ENCODE measurements at places on chromosomes 6 and 20.

- DNase-seq = no peak
Measured at GRCh38 chr6:14718861-14719260, 527.0 kb upstream of the JARID2 start.

GRCh38 chr6:106220485-106220884 is 105.1 kb downstream of the ATG5 start:
- DNase-seq = no peak

GRCh38 chr6:9085054-9085708 is 649.8 kb upstream of the SLC35B3 start:
- DNase-seq = no peak

DNA sequence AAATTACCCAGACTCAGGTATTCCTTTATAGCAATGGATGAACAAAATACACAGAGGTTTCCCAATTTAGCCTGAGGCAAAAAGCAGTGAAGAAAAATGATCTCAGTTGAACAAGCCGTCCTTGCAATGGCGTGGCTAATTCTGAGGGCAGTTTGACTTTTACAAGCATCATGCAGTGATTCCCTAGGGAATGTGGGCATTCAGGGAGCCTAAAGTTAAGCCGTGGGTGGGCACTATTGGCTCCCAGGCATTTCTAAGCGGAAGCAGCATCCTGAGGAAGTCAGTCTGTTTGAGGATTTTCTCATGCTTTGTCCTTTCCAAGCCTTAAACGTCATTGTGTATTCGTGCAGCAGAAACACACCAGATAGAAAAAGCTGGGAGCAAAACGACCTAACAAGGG is 133.9 kb downstream of the MYLK4 start:
- no peak for DNase-seq

DNA sequence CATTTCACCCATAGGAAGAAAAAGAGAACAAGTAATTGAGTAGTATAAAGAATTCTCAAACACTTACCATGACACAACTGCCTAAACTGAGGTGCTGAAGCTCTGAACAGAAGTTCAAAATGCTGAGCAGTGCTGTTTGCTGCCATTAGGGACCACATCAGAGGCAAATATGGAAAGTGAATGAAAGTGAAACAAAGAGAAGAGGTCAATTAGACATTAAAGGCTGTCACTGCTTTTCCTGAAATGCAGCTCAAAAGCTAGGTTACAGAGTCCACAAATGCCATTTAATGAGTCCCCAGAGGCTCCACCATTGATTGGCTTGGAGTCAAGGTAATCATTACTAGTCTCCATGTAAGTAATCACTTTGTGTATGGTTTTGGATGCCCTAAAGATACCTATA is 46.1 kb downstream of the POU3F2 start:
- DNase-seq = no peak

DNA sequence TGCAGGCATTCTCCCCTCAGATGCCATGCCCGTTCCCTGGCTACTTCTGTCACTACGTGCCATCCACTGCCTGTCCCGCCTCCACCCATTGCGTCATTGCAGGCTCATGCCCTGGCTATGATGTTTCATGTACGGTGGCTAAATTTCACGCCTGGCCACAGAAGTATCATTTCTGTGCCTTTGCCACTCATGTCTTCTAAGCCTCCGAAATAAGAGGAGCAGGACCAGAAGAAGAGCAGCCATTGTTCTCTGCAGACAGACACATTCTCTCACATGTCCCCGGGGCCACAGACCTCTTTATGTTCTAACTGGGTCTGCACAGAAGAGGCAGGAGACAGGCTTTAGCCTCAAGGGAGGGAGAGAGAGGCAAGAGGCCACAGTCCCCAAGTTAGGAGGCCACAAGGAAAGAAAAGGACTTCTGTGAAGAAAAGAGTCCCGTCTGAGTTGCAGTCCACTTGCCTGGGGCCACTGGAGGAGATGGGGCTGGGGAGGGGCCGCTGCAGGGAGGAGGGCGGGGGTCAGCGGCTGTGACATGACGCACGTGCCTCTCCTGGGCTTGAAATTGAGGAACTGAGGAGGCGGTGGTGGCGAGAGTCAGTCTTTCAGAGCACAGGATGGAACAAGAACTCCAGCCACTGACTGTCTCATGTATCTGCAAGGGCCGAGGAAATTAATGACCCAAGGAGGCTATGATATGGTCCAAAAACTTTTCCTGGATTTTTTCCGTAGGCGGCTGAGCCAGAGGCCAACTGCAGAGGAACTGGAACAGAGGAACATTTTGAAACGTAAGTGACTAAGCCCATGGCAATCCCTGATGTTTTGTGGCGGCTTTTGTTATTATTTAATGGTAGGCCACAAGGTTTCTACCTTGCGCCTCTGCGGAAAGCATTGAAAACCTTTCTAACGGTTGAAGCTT is 55.9 kb downstream of the TBC1D7 start:
- no peak for DNase-seq

DNA sequence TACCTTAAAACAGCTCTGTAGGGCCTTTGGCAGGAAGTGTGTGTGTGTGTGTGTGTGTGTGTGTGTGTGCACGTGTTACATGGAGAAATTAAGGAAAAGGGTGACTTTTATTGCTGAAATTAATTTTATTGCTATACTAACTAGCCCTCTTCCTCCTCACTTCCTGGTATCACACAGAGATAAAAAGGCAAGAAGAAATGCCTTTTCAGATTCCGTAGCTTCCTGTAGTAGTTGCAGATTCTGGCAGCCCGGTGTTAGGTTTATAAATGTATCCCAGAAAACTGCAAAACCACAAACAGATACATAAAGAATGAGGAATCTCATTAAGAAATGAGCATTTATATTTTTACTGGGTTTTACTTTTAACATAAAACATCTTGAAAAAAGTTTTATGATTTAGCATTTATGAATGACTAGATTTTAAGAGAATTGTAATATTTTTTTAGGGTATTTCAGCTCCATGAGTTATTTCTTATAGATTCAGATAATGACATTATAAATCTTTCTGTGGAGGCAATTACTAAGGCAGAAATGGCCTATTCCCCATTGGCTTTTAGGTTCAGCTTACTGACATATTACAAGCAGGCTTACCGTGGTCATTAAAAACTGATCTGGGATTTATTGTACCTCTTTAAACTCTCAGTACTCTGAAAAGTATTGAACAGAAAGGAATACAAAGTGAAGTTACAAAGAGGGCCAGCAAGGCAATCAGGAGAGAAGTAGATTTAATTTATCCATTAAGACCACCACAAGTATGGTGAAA is 249.1 kb upstream of the TSHZ2 start:
- DNase-seq = no peak

DNA sequence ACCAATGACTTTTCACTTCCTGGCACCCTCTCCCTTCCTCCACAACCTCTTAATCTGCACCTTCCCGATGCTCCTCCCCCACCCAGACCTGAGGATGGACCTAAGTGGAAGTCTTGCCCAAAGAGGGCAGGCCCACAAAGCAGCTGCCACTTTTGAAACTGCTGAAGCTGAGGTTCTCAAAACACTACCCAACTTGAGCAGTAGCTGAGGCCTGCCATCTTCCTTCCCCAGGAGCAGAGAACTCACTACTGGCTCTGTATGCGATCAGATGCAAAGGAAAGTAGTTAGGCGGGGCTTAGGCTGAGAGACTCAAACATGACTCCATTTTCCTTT is 1.5 kb downstream of the HM13 start:
- DNase-seq = no peak

DNA sequence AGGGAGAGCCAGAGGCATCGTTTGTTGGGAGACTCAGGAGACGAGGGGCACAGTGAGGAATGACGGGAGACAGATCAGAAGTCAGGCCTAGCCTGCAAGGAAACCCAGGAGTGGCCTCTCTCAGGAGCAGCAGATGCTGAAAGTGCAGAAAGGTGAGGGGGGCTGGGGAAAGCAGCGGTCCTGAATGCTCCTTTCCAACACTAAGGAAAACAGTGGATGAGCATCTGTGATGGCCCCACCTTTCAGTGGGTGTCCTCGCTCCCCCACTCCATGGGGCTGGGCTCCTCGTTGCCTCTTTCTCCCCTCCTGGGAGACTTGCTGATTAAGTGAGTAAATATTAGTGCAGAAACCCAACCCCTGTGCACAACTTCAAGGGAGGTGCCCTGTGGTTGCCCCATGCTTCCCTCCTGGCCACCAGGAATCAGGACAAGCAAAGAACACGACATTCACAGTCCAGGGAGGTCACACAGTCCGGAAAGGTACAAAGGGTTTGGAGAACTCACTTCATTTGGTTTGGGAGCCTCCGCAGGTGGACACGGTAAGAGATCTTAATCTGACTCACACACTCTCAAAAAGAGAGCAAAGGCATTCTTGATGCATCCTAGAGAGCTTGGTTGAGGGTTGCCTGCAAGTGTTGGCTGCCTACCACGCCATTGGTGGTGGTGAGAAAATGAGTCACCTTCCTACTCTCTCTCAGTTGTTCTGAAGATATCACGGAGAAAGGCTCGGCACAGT is 9.7 kb upstream of the BPIFB1 start:
- DNase-seq = no peak

DNA sequence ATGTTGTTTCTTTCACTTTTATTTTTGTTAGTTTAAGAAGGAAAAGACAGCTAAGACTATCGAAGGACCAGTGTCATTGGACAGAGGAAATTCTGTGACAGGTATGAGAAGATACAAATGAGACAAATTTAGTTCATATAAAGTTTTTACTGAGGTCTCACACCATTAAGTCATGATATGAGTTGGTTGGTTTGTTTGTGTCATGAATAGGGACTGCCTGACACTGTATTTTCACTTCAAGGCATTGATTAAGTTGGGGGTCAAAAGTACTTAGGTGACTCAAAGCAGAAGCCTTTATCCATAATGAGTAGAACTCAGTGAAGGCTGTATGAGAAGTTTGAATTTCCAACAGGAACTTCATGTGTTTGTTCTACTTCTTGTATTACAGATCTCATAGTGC is 21.3 kb upstream of the HIVEP2 start:
- no peak for DNase-seq

GRCh38 chr6:53165293-53165692 is 16.7 kb upstream of the GCM1 start:
- no peak for DNase-seq

GRCh38 chr20:33522256-33522820 is 32.4 kb downstream of the CBFA2T2 start:
- no peak for DNase-seq

- DNase-seq = no peak
Measured at GRCh38 chr20:54324041-54324440, 116.2 kb downstream of the PFDN4 start.

DNA sequence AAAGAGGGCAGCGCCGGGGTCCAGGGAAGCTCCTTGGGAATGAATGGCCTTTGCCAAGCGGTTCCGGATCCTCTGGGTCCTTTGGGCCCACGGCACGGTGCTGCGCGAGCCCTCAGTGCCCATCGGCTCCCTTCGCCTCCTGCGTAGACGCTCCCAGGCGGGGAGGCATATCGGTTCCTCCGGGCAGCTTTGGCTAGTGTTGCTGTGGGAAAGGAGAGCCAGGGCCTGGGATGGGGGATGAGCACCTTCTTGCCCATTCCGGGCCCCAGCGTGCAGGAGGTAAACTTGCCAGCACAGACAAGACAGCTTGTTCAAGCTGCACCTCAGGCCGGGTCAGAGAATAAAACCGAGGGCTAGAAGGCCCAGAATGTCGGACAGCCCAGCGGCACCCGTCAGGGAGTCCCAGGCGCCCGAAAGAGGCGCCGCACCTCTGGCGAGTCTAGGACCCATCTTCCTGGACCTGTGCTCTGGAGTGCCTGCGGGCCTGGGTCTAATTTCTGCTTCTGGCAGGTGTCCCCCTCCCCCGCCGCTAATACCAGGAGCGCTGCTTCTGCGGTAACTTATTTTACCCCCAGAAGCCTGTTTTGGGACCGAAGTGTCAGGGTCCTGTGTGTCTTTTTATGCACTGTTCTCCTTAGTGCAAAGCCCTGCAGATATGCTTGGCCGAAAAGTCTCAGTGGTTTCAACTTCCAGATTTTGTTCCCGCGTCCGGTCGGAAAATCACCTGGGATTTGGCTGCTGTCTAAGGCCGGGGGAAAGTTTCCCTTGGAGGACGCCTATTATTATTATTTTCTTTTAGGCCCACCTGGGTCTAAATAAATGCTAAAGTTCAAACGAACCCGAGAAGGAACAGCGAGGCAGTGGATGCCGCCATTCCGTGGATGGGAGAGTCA is 1.7 kb upstream of the TFAP2C start:
- DNase-seq = no peak

DNA sequence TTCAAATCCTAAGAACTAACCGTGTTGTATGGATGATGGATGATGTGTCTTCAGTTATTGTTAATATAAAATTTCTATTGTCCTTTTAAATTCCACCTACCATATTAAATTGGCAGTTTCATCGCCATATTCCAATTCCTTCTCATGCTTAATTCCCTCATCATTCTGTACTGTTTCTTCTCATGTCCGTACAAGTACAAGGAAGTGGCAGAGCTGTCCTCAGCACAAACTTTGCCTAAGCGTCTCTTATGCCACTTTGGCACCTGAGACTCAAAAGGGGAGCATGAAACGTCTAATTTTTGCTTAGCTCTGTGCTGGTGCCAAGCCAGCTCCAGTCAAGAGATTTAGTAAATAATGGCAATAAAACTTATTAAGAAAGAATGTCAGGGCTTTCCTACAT is 158.2 kb upstream of the LAMA2 start:
- DNase-seq = no peak

DNA sequence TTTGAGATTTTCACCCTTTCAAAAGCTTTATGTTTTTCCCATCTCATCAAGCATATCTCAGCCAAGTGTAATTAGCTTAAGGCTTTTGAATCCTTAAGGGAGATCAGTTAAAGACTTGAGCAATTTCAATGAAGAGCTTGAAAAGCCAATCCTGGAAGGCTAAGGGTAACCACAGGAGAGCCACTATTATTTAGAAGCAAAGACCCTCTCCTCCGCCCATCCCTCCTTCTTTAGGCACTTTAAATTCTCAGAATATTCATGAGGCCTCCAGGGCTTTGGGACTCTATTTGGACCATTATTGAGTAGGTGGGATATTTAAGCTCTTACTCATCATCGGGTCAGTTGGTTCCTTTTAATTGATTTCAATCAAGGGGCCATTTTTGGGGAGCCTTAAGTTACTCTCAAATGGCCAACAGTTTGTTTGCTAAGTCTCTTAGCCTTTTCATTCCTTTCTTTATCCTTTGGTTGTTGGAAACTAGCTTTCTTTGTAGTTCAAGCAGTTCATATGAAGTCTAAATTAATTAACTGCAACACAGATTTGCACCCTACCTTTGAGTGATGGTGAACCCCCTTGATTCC is 567.2 kb downstream of the KIF16B start:
- no peak for DNase-seq

DNA sequence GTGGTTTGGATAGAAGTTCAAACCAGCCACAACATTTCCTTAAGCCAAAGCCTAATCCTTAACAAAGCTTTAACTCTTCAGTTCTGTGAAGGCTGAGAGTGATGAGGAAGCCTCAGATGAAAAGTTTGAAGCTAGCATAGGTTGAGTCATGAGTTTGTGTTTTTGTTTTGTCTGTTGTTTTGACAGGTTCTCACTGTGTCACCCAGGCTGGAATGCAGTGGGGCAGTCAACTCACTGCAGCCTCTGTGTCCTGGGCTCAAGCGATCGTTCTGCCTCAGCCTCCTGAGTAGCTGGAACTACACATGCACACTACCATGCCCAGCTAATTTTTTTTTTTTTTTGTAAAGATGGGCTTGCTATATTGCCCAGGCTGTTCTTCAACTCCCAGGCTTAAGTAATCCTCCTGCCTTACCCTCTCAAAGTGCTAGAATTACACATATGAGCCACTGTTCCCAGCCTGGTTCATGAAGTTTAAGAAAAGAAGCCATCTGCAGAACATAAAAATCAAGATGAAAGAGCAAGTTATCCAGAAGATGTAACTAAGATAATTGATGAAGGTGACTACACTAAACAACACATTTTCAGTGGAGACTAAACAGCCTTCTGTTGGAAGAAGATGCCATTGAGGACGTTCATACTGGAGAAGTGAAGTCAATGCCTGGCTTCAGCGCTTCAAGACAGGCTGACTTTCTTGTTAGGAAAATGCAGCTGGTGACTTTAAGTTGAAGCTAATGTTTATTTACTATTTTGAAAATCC is 96.2 kb downstream of the SMAP1 start:
- no peak for DNase-seq

Data from SW 1271 (cell line).